ENCODE measurements at places on chromosomes 12 and 14.

DNA sequence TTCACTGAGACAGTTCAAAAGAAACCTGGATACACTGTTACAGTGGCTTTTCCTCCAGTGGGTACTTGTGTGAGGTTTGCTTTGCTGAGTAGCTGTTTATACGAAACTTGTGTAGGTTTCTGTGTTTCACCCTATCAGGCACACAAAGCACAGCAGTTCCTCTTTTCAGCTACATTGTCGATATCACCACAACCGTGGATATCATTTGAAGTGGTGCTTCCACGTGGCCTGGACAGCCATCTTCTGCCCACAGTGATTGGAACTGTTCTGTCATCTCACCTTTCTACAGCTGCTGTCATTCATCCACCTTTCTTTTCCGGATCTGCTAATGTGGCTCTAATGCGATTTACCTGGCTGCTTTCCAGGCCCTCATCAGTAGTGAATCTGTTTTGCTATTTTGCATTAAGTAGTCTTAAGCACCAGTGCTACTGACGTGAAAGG is 368.8 kb downstream of the SYT1 start:
- no peak for DNase-seq

DNA sequence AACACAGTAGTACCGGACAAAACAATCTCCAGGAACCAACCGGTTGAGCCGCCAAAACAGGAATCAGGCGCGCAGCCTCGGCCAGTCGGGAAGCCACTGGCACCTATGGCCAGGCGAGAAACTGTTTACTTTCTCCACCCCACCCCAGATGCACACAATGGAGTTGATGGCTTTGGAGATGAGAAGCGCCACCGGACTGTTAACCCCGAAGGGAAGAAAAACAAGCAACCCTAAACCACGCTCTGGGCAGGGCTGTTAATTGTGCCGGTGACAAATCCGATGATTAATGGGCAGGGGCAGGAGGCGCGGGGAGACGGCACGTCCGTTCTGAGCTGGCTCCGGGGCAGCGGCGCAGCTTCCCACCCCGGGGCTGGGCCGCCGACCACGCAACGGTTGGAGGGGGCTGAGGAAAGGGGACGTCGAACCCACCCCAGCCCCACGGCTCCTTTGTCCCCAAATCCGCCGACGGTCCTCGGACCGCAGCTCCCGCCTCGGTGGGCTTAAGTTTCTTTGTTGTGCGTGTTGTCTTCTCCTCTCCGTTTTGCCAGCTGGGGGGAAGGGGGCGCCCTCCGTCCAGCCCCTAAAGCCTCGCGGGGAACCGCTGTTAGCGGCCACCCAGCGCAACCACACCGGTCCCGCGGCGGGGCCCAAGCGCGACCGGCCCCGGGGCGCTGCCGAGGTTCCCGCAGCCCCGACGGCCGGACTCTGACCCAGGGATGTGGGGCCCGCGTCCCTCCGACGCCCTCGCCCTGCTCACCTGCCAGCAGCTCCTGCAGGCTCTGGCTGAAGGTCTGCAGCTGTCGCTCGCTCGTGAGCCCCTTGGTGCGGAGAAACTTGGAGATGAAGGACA is 790 bp downstream of the BTG1 start:
- no peak for DNase-seq

DNA sequence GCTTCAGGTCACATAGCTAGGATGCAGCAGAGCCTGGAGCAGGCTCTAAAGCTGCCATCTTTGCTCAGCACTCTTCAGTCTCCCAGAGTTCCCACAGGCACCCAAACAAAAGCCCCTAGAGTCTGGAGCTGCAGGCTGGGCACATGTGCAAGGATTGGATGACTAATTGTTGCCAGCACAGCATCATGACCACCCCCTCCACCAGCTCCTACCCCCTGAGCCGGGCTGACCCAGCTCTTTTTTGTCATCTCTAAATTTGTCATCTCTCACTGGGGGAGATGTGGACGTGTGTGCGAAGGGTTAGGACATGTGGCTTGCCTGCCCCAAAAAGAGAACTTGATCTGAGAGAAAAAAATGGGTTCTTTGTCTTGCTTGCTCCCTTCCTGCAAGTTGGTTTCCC is 4.3 kb upstream of the MMP19 start:
- DNase-seq, result no peak

- DNase-seq, result no peak
These were observed 53.1 kb upstream of the DDX11 start for GRCh38 chr12:31020385-31021166.

DNA sequence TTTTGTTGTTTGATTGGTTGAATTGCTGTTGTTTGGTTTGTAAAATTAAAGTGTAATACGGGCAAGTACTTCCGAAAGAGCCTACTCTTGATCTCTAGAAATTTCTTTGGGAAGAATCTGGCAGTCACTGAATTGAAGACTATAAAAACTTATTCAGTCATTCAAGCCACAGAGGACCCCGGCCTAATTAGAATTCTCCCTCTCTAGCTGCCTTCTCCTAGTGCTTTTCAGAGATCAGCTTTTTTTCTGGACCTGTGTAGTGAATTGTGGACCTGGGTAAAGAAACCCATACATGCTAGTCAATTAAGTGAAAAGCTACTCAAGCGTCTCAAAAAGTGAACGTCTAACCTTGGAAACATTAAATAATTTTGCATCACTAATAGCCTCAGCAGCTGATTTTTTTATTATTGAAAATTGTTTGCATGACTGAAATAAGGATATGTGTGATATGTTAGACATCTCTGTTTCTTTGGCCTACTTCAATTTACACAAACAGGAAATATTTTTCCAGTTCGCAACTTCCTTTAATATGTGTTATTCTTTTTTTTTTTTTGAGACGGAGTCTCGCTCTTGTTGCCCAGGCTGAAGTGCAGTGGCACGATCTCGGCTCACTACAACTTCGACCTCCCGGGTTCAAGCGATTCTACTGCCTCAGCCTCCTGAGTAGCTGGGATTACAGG is 27.2 kb downstream of the EFCAB11 start:
- no peak for DNase-seq

GRCh38 chr12:102021540-102022246 is 40.1 kb downstream of the WASHC3 start:
- no peak for DNase-seq

DNA sequence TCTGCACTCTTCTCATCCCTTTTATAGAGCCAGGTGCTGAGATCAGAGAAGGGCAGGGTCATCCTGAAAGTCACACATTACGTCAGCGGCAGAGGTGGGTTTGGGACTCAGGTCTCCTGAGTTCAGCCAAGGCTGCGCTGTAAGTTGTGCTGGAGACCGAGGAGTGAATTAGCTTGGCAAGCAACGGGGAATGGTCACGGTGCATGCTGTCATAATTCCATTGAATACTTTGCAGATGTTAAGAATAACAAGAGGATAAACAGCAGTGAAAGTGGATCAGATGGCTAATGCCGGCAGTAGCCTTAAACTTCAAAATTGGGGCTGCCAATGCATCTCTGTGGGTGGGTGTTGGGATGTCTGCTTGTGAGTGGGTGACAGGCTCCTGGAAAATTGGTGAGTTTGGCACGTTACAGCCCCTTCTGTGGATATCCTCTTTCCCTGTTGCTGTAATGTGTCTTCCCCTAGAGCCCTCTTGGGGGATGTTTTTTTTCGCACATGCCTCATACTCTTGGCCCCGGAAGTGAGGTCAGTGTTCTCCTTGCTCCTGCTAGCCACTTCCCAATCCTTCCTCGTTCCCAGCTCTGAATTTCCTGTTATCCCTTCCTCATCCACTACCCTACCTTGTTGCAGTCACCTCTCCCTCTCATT is 287.1 kb upstream of the SRRM4 start:
- DNase-seq, result no peak

DNA sequence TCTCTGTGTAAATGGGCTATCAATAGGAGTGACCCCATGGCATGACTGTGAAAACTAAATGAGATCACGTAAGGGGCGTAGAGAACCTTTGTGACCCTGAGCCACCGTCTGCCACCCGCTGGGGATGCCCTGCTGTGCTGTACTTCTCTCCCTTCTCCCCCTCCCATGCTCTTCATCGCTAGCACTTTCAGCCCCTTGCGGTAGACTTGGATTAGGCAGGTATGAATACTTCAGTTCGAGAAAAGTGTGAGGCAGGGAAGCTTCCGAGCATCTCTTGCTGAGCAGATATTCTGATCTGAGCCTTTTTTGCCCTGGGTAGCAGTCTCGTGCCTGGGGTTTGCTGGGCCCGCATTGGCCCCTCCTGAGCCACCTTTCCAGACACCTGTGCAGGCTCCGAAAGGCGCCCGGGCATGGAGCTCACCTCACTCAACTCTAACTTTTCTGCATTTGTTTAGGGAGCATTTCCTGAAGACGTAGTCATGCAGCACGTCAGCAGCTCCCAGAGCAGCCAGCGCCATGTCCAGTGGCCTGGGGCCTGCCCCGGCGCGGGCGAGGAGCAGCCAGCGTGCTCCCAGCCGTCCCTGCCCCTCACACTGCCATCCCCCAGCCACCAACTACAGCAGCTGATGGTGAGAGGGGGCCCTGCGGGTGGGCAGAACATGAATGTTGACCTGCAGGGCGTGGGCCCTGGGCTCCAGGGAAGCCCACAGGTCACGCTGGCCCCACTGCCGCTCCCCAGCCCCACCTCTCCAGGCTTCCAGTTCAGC is 40.4 kb downstream of the DDX51 start:
- no peak for DNase-seq

GRCh38 chr12:13044002-13044905 is at the start of gene FAM234B:
FAM234B (plus strand) TSS chr12:13044381; CDS start chr12:13044404, 23 bp downstream.
- DNase-seq, result peak; percentile 84

GRCh38 chr12:6723607-6724408 is at the start of gene COPS7A:
COPS7A (plus strand) TSS chr12:6724046; CDS start chr12:6724657, 611 bp downstream.
- peak; percentile 98 for DNase-seq

GRCh38 chr12:162467-163307 is 51.3 kb downstream of the SLC6A12 start:
- DNase-seq, result no peak

- DNase-seq, result no peak
These were observed 83.1 kb downstream of the LRRC74A start for GRCh38 chr14:76909266-76909665.

- DNase-seq, result no peak
These were observed 257.3 kb upstream of the PLEKHG7 start for GRCh38 chr12:92445253-92446082.

DNA sequence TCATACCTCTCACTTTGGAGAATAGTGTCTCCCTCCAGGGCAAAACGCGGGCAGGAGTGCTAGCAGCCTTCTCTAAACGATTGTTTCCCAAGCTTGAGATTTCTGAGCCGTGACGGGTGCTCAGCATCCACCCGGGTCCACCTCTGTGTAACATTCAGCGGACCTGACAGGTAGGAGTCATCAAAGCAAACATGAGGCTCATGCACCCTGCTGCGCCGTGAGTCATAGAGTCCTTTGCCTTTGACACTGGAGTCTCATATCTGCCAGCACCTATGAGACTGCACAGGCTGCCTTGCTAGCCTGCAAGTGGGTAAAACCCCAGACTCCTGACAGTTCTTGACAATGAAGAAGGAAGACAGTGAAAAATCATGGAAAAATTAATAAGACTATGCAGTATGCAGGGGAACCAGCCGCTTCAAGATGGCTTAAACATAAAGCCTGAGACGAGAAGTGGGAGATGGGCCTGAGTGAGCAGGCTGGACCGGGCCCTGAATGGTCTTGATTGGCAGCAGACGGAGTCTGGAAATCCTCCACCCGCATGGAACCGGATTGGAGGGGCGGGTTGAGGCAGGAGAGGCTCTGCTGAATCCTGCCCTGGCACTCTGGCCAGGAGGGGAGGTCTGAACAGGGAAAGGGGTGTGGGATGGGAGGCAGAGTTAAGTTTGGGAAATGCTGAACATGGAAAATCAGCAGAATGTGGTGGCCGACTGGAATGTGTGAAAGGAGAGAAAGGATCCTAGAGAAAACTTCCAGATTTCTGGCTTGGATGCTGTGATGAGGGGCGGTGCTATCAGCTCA is 54.2 kb downstream of the LGMN start:
- DNase-seq, result no peak

DNA sequence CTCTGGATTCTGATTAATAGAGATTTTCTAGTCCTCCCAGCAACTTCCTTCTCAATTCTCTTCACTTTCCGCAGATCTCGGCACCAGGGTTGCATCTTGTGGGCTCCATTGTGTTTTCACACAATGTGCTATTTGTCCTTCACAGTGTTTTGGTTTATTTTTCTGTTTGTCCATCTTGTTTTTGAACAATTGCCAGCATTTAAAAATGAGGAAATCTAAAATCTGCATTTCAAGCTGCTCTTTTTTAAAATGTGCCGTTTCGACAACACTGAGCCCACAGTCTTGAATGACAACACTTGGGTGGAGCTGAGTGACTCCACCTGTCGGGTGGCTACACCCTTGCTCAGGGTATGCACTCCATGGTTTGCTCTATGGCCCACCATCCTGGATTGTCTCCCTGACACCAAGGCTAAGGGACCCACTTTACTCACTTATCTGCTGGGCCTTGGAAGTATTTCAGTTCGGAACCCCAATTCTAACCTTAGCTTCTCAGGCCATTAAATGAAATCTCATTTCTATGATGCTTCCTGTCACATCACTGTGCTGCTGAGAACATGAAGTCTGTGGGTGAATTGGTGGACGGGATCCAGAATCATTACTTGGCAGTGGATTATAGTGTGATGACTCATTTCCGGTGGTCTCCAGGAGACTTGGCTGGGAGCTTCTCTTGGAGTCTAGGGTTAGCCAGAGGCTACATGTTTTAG is 3.4 kb upstream of the MYRFL start:
- DNase-seq, result peak; percentile 67

DNA sequence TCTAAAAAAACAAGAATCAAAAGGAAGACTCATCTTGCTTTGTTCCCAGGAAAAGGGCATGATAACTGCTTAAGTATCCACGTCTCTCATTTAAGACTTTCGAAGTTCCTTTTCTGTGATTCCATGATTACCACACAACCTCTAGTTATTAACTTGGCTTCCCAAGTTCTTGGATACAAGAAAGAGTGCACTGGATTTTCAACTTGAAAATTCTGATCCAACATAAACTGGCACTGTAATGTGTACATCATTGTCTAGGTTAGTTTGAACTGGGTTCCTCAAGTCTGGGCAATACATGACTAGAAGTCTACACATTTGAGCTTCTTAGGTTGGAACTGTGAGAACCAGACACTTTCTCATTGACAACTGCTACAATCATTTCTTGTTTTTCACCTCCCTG is 1.6 kb downstream of the KLHL28 start:
- DNase-seq, result no peak

- DNase-seq, result no peak
These were observed 18.0 kb upstream of the DYRK2 start for GRCh38 chr12:67630373-67631088.

DNA sequence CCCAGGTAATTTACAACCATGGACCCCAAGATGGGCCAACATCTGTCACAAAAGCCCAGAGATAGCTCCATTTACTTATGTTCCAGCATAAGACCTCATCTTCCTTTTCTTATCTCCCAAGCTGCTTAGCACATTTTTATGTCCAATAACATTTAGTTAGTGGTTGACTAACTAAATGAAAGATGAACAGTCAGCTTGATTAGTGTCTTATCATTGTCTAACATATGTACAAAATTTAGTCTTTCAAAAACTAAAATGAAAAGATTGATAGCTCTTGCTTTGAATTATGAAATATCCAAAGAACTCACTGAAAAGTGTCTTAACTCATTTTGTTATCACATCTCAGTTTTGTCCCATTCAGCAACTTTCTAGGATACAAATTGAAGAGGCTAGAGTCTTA is 163.1 kb upstream of the EGLN3 start:
- DNase-seq, result no peak

Measured in COLO829 (cell line).